ENCODE measurements at places on chromosomes 11 and 22. TPM values are rescaled to one million over a fixed set of nuclear protein-coding genes. Genes with fewer than 3 reads are reported as not detected.

OR6A2 gene
- polyA plus RNA-seq = not detected

C11orf42 gene
- not detected for polyA plus RNA-seq

MS4A4E gene
- polyA plus RNA-seq = not detected

DNA sequence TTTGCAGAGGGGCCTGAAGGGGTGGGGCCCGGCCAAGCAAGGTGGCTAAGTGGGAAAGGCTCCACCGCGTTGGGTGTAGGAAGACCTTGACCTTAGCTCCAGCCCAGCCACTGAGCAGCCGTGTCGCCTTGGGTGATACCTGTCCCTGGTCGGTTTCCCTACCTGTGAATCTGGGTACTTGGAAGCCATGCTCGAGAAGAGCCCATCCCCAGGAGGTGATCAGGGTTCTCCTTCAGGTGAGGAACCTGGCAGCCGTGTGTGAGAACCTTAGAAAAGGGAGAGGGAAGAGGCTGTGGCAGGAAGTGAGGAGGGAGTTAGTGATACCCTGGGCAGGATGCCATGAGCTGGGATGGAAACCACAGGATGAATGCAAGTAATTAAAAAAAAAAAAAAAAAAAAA lies 21.6 kb downstream of the PPARA start:
- no peak overlapping the region for H3K4me3 ChIP-seq
- peaks cover 12% of the 10 kb centered on the region for H3K4me1 ChIP-seq
- peaks cover 1% of the 10 kb centered on the region for H3K36me3 ChIP-seq
- DNase-seq = peak; percentile 74
- H3K27ac ChIP-seq = no peak overlapping the region
- H3K27me3 ChIP-seq = no peaks in the 10 kb centered on the region

- peaks cover 38% of the 10 kb centered on the region for H3K36me3 ChIP-seq
- no peaks in the 10 kb centered on the region for H3K27me3 ChIP-seq
- no peak overlapping the region for H3K4me3 ChIP-seq
- H3K4me1 ChIP-seq = no peaks in the 10 kb centered on the region
Measured at GRCh38 chr22:20407829-20408228, 13.9 kb downstream of the ZNF74 start.

GRCh38 chr11:1151366-1152315 lies 6.1 kb upstream of the MUC5AC start:
- DNase-seq = no peak
- H3K36me3 ChIP-seq = no peaks in the 10 kb centered on the region
- peak overlapping the region; percentile 76 for H3K27ac ChIP-seq
- no peak overlapping the region for H3K4me3 ChIP-seq
- H3K4me1 ChIP-seq = peaks cover 38% of the 10 kb centered on the region

- no peaks in the 10 kb centered on the region for H3K4me1 ChIP-seq
- no peak overlapping the region for H3K27ac ChIP-seq
- DNase-seq = no peak
- H3K36me3 ChIP-seq = no peaks in the 10 kb centered on the region
- no peak overlapping the region for H3K4me3 ChIP-seq
Measured at GRCh38 chr11:106879029-106879428, 139.2 kb downstream of the GUCY1A2 start.

DNA sequence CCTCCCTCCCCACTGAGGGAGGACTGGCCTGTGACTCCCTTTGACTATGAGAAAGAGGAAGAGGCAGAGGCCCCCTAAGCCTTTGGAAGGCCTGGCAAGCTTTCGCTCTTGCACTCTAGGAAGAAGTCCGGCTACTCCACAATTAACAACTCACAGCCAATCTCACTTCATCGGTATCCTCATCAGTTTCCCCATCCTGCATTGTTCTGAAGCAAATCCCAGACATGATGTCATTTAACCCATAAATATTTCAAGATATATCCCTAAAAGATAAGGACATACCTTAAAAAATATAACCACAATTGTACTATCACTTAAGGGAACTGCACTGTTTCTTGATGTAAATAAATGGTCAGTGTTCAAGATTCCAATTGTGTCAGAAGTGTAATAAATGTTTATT lies 63.1 kb downstream of the CWC15 start:
- H3K4me1 ChIP-seq = peaks cover 15% of the 10 kb centered on the region
- no peak for DNase-seq
- H3K27ac ChIP-seq = peak overlapping the region; percentile 15

DNA sequence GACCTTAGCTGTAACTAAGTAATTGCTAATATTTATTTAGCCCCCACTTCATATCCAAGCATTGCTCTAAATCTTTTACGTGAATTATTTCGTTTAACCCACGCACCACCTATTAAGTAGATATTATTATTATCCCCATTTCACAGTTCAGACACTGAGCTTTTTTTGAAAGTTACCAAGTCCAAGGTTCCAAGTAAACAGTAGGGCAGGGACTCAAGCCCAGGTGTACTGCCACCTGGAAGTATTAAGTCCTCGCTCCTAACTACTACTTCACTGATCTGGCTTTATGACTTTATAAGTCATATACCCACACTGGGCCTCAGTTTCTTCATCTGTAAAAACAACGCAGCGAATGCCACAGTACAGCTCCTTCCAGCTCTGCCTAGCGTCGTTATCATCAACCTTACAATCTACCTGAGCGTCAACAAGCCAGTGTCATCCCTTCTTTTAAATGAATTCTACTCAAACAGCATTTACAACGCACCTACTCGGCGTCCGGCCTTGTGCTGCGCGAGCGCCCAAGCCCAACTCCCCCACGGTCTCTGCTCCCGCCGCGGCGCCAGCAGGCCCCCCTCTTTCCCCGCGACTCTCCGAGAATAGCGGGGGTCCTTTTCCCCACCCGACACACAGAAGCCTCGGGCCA lies 624 bp downstream of the TMEM41B start:
- H3K27me3 ChIP-seq = no peaks in the 10 kb centered on the region
- peak; percentile 8 for DNase-seq
- peak overlapping the region; percentile 67 for H3K27ac ChIP-seq
- no peaks in the 10 kb centered on the region for H3K36me3 ChIP-seq

- no peaks in the 10 kb centered on the region for H3K27me3 ChIP-seq
- peaks cover 5% of the 10 kb centered on the region for H3K4me1 ChIP-seq
- no peak overlapping the region for H3K4me3 ChIP-seq
- H3K27ac ChIP-seq = no peak overlapping the region
- no peak for DNase-seq
- H3K36me3 ChIP-seq = no peaks in the 10 kb centered on the region
Measured at GRCh38 chr11:103661185-103661584, 375.3 kb upstream of the DDI1 start.

DNA sequence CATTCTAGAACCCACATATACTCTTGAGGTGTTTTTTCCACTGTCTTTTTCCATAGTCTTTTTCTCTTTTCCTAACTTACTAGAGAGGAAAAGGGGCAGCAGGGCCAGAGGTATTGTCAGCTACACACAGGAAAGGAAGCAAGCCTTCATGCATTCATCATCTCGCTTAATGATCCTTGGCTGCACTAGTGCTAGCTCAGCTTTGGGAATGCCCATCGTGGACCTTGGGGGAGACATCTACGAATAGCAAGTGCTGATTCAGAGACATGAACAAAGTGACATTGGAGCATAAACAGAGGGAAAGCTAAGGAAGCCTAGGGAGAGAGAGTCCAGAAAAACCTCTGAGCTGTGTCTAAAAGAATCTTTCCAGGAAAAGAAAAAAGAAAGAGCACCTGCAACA lies 466.3 kb upstream of the ARHGAP42 start:
- H3K4me1 ChIP-seq = no peaks in the 10 kb centered on the region
- no peak overlapping the region for H3K27ac ChIP-seq

DNA sequence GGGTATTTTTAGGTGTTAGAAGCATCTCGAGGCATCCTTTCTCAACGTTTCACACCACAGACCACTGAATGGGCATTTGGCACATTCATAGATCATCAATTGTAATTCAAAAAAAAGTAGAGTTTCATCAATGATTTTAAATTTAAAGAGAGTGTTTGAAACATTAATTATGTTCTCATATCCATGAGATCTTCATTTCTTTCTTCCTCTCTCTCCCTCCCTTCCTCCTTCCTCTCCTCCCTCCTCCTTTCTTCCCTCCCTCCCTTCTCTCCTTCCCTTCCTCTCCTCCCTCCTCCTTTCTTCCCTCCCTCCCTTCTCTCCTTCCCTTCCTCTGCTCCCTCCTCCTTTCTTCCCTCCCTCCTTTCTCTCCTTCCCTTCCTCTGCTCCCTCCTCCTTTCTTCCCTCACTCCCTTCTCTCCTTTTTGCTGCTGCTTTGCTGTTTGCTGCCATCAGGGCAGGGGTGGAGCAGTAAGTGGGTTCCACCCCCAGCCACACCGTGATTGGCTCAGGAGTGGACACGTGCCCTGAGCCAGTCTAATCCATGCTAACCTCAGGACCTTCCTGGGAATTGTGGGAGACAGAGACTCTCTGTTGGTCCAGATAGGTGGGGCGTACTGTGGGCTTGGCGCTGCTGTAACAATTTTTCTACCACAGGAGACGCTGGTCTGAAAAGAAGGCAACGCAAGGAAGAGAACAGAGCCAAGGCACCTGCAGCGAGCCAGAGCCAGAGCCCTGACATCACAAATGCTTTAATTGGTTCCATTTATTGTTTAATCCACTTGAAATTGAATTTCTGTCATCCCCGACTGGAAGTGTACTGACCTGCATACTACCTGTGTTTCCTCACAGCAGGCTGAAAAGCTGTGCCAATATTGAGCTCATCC lies 33.7 kb upstream of the APOBEC3A start:
- no peaks in the 10 kb centered on the region for H3K36me3 ChIP-seq
- peak overlapping the region; percentile 34 for H3K4me3 ChIP-seq
- H3K27me3 ChIP-seq = peaks cover 5% of the 10 kb centered on the region
- peak; percentile 85 for DNase-seq

DNA sequence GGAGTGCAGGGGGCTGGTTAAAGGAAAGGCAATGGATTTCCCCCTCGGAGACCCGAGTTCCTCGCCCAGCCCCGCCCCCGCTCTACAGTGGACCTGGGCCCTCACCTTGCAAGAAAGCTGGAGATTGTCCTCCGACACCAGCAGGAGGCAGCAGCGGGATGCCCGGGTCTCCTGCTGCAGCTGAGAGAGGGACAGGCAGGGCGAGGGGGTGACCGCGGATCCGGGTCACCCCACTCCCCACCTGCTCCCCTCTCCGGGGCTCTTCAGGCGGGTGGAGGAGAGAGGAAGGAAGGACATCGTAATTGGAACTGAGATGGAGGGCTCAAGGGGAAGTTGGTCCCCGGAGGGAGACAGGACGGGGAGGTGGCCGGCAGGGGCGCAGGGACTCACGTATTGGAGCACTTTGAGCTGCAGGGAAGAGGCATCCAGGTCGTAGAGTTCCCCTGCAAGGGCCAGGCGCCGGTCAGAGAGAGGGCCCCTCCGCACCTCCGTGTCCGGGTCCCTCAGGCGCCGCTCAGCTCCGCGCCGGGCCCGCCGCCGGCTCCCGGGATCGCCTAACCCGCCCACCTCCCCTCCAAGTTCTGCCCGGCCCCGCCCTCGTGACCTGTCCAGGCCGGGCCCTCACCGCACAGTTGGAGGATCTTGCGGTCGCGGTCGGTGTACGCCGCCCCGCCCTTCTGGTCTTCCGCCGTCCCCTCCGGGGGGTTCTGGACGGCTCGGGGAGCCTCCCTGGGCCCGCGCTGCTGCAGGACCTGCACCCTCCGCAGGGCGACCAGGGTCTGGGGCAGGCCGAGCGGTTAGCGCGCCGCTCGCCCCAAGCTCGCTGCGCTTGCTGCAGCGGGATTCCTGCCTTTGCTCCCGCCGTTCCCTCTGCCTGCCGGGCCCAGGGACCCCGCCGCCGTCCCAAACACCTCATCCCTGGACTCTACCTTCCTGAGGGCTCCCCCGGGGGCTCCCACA lies 84.1 kb downstream of the PDE2A start:
- no peaks in the 10 kb centered on the region for H3K36me3 ChIP-seq
- peaks cover 98% of the 10 kb centered on the region for H3K27me3 ChIP-seq
- no peak overlapping the region for H3K4me3 ChIP-seq
- DNase-seq = no peak
- H3K4me1 ChIP-seq = no peaks in the 10 kb centered on the region

DNA sequence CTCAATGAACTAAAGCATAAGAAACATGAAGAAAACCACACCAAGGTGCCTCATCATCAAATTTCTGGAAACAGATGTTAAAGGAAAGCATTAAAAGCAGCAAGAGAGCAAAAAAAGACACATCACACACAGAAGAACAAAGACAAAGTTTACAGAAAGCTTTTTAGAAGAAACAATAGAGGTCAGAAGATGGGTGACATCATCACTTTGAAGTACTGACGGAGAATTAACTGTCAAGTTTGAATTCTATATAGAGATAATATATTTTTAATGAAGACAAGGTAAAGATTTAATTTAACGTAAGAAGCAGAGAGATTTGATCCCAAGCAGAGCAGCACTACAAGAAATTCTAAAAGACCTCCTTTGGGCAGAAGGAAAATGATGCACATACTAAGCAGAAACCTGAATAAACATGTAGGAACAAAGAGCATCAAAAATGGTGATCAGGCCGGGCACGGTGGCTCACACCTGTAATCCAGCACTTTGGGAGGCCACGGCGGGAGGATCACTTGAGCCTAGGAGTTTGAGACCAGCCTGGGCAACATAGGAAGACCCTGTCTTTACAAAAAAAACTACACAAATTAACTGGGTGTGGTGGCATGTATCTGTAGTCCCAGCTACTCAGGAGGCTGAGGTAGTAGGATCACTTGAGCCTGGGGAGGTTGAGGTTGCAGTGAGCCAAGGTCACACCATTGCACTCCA lies 63.3 kb upstream of the RTL6 start:
- no peak overlapping the region for H3K4me3 ChIP-seq
- no peak overlapping the region for H3K27ac ChIP-seq
- DNase-seq = no peak
- no peaks in the 10 kb centered on the region for H3K36me3 ChIP-seq

- H3K27me3 ChIP-seq = no peaks in the 10 kb centered on the region
- H3K4me1 ChIP-seq = peaks cover 8% of the 10 kb centered on the region
- peaks cover 5% of the 10 kb centered on the region for H3K36me3 ChIP-seq
- H3K27ac ChIP-seq = peak overlapping the region; percentile 91
Measured at GRCh38 chr11:66479394-66480116, 679 bp upstream of the DPP3 start.

DNA sequence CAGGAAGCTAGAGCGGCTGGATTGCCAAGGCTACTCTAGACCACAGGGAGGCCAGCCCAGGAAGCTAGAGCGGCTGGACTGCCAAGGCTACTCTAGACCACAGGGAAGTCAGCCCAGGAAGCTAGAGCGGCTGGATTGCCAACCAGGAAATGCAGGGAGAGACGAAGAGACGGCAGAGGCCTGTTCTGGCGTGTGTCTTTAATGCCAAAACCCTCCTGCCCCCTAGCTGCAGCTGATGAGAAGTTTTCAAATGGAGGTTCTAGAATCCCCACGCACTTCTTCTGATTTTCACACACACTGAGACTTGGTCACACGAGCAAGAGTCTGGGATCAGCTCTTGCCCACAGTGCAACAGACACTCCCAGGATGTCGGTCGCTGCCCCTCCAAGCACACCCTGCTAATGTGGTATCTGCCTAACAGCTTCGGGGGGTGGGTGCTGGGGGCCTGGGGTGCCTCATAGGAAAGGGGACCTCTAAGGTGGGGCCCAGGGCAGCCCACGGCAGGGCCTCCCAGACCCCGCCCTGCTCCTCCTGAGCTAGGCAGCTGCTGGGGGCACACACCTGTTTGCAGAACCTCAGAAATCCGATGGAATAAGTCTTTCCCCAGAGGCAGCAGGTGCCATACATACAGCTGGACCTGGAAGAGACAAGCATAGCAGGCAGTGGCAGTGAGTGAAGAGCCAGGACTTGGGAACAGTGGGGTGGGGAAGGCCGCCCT lies 28.5 kb downstream of the MAFF start:
- H3K36me3 ChIP-seq = peaks cover 73% of the 10 kb centered on the region
- no peak overlapping the region for H3K27ac ChIP-seq
- DNase-seq = no peak
- peaks cover 18% of the 10 kb centered on the region for H3K4me1 ChIP-seq
- H3K4me3 ChIP-seq = no peak overlapping the region

GRCh38 chr11:81220146-81220895 lies 1513.3 kb downstream of the FAM181B start:
- no peak overlapping the region for H3K27ac ChIP-seq
- H3K4me1 ChIP-seq = no peaks in the 10 kb centered on the region
- no peaks in the 10 kb centered on the region for H3K27me3 ChIP-seq
- DNase-seq = no peak
